ENCODE measurements at places on chromosomes 5 and 9. TPM values are rescaled to one million over a fixed set of nuclear protein-coding genes. Genes with fewer than 3 reads are reported as not detected.

Gene TMEM171
- total RNA-seq: 1.5 TPM

Gene ACTBL2
- total RNA-seq: 8.7 TPM

Gene OMD
- not detected for total RNA-seq

Gene SH3GL2
- total RNA-seq: not detected

Gene WASHC1
- total RNA-seq: 3.8 TPM

Gene IQGAP2
- total RNA-seq: 6.9 TPM

Gene PCDH1
- 2.7 TPM for total RNA-seq

Gene NELFB
- total RNA-seq: 62.2 TPM

- DNase-seq: peak; percentile 92
Measured at GRCh38 chr9:81559709-81560108, 129.6 kb downstream of the TLE1 start.

- no peak for DNase-seq
Measured at GRCh38 chr5:140576776-140577201, 12.2 kb downstream of the SLC35A4 start.

DNA sequence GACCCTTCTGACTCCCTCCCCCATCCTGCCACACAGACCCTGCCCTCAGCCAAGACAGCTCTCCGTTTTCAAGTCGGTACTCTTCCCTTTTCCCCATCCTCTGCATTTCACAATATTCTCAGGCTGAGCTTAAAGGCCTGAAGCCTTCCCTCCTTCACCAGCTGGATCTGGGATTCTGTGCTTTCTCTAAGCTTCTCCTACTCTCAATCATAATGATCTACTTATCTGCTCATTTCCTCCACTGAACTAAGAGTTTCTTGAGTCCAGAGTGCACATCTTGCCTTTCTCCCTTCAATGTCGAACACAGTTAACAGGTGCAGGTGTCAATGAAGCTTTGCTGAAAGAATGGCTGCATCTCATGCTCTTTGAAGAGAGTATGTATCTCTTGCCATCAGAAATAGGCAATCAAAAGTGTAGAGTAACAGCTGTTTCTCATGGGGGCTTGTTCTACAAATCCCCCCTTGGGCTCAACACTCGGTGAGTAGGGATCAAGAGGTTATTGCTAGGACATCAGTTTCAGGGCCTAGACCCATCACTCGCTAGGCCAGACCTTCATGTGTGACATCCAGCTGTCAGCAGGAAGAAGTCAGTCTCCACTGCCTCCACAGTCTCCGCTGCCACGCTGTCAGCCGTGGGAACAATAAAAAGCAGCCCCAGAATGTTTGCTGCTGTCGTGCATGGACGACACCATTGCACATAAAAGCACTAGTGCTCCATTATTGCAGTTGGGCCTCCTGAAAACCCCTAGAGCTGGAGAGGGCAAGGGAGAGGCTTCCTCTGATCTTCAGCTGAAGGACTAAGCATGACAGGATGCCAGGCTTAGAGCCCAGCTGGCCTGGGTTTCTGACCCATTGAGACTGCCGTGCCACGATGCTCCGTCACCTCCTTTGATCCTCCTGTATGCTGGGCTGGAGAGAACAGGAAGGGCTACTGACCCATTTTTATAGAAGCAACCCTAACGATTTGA, 23.7 kb downstream of the TRAF1 start:
- DNase-seq: no peak

GRCh38 chr9:114169952-114170770, 14.8 kb downstream of the COL27A1 start:
- DNase-seq: no peak

- no peak for DNase-seq
Measured at GRCh38 chr5:136396886-136397285, 31.5 kb upstream of the TRPC7 start.

GRCh38 chr9:86187121-86187520, 72.3 kb downstream of the C9orf153 start:
- no peak for DNase-seq

- DNase-seq: peak; percentile 26
Measured at GRCh38 chr5:138903130-138903775, 28.1 kb upstream of the LRRTM2 start.

GRCh38 chr9:83623679-83624076, 735 bp downstream of the IDNK start:
- no peak for DNase-seq

GRCh38 chr9:21970800-21971640, 23.2 kb downstream of the CDKN2A start:
- no peak for DNase-seq

DNA sequence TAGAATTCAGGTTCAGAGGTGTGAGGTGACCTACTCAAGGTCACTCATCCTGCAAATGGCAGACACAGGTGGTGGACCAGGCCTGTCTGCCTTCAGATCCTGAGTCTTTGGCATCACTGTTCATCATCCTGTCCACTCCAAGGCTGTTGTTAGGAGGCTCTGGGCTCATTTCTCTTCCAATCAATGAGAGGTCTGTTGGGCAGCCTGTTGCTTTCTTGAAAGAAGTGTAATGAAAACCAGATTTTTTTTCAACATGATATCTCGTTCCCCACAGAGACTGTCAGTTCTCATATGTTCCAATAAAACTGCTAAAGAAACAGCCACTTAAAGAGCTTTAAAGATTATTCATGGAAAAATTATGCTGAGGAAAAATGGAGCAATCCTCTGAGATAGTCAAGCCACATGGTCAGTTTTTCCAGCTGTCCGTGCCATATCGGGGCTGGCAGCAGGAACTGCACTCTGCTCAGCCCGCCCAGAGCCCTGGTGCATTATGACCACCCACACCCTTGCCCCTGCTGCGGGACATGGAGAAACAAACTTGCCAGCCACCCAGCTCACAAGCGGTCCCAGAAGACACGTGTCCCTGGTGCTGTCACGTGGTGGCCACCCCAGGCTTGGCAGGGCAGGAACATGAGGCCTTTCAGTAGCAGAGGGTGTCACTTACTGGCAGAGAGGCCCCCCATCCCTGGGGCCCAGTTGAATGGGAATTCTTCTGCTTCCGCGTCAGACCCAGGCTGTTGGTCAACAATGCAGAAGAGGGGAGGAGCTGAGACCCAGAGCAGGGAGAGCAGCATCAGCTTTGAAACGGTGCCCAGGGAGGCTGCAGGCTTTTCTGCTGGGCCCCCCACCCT, 63.7 kb upstream of the ANGPTL2 start:
- DNase-seq: peak; percentile 55

DNA sequence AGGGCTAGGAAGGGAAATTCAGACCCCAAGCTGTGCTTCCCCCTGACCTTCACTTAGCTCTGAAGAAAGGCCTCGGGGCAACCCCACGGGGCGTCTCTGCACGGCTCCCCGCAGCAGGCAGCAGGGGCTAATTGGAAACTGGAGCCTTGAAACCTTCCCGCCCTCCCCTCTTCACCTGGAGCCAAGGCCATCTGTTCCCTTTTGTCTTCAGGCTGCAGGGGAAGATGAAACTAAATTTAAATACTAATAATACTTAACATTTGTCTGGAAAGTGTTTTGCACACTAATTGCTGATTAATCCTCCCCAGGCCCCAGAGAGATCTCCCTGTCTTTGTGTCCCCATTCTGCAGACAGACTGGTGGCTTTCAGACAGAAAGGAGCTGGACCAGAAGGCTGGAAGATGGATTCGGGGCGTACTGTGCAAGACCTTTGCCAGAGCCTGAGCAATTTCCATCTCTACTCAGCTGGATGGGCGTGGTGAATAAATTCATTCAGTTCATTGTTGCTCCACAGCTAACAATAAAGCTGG, 34.1 kb upstream of the CPLX2 start:
- no peak for DNase-seq

GRCh38 chr9:91028166-91028827, 226.7 kb downstream of the SYK start:
- peak; percentile 28 for DNase-seq

GRCh38 chr5:103410172-103410571, 151.6 kb downstream of the MACIR start:
- DNase-seq: no peak

- DNase-seq: peak; percentile 56
Measured at GRCh38 chr5:157476702-157477408, 16.8 kb downstream of the NIPAL4 start.

DNA sequence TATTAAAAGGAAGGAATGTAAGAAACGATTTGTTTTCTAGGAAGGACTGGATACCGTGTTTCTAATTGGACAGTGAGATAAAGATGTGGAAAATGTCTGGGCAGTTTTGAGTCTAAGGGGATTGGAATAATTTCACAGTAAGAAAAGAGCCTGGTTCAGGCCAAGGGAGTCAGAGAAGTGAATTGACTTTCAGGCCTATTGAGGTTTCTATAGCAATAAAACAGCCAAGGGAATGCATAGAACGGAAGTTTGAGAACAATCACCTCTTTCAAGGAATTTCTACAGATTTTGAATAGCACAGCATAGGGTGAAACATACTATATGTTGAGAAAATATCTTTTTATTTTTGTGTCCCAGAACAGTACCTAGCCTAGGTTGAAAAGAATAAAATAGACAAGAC, 271.6 kb upstream of the TRPM3 start:
- DNase-seq: no peak

- no peak for DNase-seq
Measured at GRCh38 chr5:100595812-100596173, 60.6 kb downstream of the FAM174A start.

- peak; percentile 58 for DNase-seq
Measured at GRCh38 chr9:130824643-130825350, 10.3 kb upstream of the ABL1 start.

DNA sequence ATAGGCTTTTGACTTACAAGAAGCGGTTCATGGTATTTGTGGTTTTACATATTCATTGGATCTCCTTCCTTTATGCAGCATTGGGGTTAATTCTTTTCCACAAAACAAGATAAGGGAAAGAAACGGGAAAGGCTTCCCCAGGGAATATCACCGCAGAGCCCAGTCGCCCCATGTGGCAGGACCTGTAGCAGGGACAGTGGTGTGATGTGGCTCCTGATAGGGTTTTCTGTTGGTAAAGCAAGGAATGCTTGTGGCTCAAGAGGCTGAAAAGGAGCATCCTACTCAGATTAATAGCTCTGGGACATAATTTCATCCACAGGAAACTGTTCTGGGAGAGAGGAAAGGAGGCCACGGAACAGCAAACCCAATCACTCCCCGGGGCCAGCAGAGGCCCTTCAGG, 699.9 kb downstream of the MTRR start:
- no peak for DNase-seq

DNA sequence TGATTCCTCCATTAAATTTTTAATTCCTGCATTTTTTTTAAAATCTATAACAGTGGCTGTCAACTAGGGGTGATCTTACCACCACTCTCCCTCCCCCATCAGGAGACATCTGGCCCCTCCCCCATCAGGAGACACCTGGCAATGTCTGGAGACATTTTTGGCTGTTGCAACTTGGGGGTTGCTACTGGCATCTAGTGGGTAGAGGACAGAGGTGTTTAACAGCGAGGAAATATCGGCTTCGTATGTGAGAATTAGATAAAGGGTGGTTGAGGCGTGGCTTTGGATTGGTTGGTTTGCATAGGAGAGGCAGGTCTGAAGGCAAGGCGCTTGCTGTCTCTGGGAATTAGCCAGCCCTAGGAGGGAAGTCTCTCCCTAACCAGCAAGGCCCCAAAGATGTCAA, 10.5 kb downstream of the CDHR2 start:
- DNase-seq: no peak

GRCh38 chr9:76336027-76336426, 58.2 kb downstream of the RFK start:
- DNase-seq: no peak

Measured in Daoy (cell line).